Activated T-cell treated with anti-CD3 and anti-CD28 coated beads, Interleukin-2, amount 50 U/mL, for 4 hours (primary cell): ENCODE measurements at places on chromosomes 5 and 9. TPM values are rescaled to one million over a fixed set of nuclear protein-coding genes. Genes with fewer than 3 reads are reported as not detected.

The IRX2 gene
- 0.14 TPM for total RNA-seq

The PCDHGC5 gene
- total RNA-seq: not detected

The FRMPD1 gene
- total RNA-seq: not detected

The SPINK6 gene
- not detected for total RNA-seq

The CYLC2 gene
- total RNA-seq: not detected

DNA sequence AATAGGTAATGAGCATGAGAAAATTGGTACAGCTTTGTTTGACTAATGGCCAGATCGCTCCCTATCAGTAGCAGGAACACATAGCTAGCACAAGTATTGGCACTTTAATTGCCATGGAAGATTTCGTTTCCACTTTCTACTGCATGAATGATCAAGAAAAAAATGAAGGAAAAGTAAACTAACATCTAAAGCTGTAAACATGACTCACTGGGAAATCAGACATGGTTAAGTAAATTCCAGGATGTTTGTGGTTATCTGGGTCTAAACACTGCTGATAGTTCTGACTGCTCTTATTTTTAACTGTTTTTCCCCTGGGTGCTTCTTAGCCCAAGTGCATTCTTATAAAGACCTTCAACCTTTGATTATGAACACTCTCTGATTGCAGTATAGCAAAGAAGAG, 388.9 kb downstream of the NR2F1-AS1 start:
- DNase-seq: no peak

DNA sequence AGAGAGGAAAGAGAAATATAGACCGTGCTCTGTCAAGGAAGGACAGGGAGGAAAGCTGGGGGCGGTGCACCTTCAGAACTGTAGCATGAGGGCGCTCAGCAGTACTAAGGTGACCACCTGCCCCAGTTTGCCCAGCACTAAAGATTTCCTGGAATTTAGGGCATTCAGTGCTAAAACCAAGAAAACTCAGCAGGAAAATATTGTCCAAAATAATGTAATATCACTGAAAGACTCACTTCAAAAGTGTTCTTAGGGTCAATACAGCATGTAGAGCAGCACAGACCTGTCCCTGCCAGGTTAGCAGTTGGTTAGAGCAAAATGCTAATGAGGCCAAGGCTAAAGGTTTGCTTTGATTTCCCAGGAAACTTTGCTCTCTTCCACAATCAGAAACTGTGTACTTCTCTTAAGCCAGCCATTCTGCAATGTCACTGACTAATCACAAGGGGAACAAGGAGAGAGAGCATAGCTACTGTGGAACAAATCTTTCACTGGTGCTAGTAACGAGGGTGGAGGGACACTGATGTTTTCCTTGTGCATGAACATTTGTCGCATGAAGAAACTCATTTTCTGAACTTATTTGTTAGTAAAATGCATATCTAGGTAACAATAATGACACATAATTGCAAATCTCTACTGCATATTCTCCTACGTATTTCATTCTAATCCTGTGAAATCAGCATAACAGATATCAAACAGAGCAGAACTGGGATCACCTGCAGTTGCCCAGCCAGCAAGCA, 53.0 kb upstream of the GRAMD2B start:
- no peak for DNase-seq

- DNase-seq: no peak
These were observed 643.9 kb upstream of the ZNF608 start for GRCh38 chr5:125390326-125390725.

- DNase-seq: no peak
These were observed 555.0 kb downstream of the RAB3C start for GRCh38 chr5:59137846-59138245.

GRCh38 chr5:20033881-20034280, 45.9 kb upstream of the CDH18 start:
- no peak for DNase-seq

DNA sequence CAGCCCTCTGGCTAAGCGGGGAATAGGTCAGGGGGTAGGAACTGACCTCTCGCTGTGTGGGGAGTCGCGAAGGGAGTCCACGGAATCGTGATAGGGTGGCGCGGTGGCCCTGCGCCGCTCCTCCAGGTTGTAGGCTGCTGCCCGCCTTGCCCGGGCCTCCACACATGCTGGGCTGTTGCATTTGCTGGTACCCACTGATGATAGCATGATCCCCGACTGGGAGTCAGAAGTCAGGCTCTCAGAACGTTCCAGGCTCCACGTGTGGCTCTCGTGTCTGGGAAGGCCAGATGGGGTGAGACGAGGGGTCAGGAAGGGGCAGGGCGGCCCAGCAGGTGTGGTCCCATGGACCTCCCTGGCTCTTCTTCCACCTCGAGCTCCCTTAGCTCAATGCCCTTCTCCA, 56.0 kb downstream of the PSD2 start:
- no peak for DNase-seq

GRCh38 chr5:98776066-98776705, 2.7 kb downstream of the RGMB start:
- DNase-seq: no peak

GRCh38 chr9:37746448-37747270, 6.9 kb upstream of the TRMT10B start:
- DNase-seq: no peak

DNA sequence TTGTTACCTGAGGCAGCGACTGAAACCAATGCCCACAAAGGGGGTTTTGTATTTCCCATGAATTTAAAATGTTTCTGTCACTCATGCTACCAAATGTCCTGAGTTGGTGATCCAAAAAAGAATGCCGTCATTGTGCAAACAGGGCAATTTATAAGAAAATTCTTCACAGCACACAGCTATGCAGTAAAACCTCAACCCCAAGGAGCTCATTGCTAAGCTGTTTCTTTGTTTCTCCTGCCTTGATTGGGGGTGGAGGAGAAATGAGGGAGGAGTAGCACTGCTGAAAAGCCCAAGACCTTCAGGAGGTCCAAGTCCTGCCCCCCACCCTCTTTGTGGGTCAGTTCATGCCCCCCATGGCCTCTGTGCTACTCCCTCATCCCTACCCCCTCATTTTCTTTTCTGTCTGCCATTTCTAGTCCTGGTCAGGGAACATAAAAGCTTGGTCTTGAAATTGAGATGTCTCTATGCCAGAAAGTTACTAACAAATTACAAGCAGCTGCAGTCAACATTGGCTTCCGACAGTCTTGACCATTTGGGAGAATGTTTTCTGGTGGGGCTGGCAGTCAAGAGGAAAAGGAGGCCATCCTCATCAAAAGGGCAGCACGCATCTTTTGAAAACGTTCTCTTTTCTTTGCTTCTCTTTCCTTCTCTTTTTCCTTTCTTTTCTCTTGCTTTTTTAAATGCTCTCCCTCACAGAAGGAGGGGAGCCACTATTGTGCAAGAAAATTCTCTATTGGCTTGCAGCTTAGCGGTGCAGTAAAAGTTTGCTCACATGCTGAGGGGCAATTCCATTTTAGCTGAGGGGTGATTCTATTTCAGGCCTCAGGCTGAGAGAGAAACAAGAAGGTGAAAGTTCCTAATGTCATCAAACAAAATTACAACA, 133.3 kb downstream of the GCNT1 start:
- DNase-seq: no peak

- DNase-seq: no peak
These were observed 99.2 kb downstream of the DAPK1 start for GRCh38 chr9:87596862-87597261.

GRCh38 chr5:9058161-9058560, 487.7 kb downstream of the SEMA5A start:
- DNase-seq: no peak

DNA sequence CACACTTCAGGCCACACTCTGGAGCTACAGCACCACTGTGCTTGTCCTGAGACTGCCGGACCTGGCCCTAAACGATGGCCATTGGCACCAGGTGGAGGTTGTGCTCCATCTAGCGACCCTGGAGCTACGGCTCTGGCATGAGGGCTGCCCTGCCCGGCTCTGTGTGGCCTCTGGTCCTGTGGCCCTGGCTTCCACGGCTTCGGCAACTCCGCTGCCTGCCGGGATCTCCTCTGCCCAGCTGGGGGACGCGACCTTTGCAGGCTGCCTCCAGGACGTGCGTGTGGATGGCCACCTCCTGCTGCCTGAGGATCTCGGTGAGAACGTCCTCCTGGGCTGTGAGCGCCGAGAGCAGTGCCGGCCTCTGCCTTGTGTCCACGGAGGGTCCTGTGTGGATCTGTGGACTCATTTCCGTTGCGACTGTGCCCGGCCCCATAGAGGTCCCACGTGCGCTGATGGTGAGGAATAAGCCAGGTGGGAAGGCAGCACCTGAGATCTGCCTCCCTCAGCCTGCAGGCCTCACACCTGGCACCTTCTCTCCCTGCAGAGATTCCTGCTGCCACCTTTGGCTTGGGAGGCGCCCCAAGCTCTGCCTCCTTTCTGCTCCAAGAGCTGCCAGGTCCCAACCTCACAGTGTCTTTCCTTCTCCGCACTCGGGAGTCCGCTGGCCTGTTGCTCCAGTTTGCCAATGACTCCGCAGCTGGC, 14.7 kb downstream of the CRB2 start:
- no peak for DNase-seq

DNA sequence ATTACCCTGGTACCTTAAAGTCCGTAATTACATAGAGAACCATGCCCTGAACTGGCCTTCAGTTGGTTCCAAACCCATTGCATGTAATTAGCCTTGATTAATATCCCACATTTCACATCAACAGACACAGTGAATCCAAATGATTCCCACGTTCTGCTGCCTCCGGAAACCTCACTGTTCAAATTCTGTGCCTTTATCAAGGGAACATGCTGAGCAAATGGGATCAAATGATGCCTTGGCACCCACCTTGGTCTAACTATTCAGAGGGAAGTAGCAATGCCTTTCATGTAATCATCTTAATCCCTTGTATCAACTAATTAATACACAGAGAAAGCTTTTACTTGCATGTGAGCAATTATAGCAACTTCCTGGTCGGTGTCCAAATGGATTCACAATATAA, 100.6 kb downstream of the EFNA5 start:
- DNase-seq: no peak

GRCh38 chr9:69746859-69747560, 12.8 kb downstream of the PTAR1 start:
- DNase-seq: no peak

GRCh38 chr5:112338681-112339337, 80.3 kb downstream of the EPB41L4A start:
- DNase-seq: no peak

- no peak for DNase-seq
These were observed 191.9 kb upstream of the SLC27A6 start for GRCh38 chr5:128773378-128773777.

GRCh38 chr5:36181774-36182173, 29.9 kb downstream of the SKP2 start:
- no peak for DNase-seq

DNA sequence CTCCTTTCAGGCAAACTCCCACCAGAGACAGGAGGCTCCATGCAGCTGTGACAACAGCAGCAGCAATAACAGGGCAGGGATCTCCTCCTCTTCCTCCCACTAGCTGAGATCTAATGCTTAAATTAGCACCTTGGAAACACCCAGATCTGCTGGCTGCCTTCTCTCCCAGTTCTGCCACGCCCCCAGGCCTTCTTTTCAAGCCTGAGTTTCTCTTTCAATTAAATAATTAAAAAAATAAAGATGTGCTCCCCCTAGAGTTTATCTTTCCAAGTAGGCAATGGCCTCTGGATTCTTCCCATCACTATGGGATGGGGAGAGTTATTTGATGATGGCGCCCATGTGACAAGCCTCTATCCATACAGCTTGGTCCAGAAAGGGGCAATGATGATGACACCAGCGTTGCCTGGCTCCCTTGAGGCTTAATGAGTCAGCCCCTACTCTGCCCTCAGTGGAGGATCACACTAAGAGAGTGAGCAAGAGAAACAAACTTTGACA, 3.8 kb downstream of the FAM219A start:
- DNase-seq: no peak

DNA sequence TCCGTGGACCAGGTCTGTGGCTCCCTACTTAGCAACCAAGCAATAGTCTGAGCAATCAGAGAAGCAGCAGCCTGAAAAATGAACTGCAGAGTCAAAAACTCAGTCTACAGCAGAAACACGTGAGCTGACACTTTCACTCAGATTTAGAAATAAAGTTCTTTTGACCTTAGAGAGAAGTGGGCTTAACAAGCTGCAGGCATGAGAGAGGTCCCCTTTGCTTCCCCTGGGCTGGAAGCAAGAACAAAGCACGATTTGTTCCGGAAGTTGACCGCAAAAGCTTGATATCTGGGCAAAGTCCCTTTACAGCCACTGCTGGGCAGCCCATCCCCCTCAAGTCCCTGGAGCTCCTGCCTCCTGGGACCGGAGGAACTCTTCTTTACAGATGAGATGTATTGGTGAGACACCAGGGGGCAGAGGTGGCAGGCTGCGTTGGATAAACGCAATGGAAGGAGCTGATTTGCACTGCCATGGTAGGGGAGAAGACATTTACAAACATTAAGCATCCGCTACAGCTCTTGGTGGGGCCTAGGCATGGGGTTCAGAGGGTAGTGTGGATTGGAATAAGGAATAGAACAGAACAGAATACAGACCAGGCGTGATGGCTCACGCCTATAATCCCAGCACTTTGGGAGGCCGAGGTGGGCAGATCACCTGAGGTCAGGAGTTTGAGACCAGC, 5.8 kb upstream of the SOWAHA start:
- DNase-seq: no peak

GRCh38 chr5:18984559-18985080, 1003.4 kb downstream of the CDH18 start:
- DNase-seq: no peak

- no peak for DNase-seq
These were observed 33.4 kb downstream of the LPCAT1 start for GRCh38 chr5:1490376-1490775.

DNA sequence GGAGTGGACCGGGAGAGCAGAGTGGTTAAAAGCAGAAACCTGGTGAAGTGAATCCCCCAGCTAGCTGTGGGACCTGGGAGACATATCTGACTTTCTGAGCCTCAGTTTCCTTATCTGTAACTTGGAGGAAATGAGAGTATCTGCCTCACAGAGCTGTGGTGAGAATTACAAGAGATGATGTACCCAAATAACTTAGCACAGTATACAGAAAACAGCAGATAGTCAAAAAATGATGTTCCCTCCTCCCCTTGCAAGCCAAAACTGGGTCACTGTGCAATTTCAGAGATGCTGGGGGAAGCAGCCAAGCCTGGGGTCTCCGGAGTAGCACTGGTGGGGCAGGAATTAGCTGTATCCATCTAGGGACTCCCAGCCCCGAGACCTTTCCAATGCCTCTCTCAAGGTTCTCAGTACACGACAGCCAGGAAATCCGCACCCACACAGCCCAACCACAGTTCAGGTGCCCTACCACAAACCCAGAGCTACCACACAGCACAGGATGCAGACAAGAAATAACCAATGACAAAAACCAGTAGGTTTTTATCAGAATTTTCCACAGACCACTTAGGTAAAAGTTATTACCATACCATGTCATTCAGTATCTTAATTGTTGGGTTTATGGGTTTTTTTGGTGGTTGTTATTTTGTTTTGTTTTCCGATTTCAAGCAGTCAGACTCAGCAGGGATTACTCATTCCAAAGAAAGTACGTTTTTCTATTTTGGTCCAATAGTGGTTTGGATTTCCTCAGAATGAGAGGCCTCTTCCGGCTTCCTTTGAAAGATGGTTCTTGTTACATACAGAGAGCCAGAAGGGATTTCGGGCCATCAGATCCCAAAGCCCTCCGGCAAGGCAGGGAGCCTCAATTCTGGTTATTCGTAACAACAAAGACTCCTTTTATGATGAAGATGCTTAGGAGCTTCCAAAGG, 4.9 kb upstream of the HRH2 start:
- DNase-seq: peak; percentile 66

GRCh38 chr5:66710557-66711088, 114.4 kb downstream of the MAST4 start:
- no peak for DNase-seq
